ENCODE measurements at places on chromosomes 3 and 15.

DNA sequence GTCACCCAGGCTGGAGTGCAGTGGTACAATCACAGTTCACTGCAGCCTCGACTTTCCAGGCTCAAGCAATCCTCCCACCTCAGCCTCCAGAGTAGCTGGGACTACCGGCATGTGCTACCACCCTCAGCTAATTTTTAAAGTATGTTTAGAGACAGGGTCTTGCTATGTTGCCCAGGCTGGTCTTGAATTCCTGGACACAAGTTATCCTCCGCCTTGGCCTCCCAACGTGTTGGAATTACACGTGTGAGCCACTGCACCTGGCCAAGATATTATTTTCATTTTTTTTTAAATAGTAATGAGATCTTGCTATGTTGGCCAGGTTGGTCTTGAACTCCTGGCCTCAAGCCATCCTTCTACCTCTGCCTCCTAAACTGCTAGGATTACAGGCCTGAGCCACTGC lies 4.4 kb upstream of the MPI start:
- DNase-seq: no peak

GRCh38 chr3:139222100-139222657 lies 121.6 kb upstream of the MRPS22 start:
- no peak for DNase-seq

DNA sequence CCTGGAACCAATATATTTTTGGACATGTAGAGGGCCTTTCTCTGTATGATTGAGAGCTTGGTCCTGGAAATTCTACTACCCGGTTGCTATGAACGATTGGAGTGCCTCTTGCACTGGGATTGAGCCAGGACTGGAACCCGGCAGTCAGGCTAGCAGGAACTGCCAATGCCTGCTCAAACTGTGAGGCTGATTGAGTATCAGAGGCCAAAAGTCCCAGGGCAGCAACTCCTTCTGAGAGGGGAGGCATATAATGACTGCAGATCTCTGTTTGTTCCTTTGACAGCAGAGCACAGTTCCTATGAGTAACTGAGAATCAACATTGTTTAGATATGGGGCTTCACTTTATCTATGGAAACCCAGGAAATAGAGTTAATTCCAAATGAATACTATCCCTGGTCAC lies 12.9 kb downstream of the IQCH start:
- no peak for DNase-seq

DNA sequence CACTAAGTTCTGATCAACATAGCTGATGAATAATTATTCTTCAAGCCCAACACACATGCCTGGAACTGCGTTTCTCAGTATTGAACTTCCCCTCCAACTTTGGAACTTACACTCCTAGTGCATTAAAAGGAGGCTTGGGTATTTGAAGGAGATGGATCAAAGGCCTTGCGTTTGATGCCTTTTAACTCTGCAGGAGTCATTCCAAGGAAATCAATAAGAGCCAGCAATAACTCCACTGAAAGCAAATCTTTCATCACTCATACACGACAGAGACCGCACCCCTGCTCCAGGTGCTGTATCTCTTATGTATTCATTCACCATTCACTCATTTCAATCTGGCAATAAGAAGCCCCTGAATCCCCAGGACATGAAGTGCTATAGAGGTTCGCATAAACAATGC lies 14.0 kb upstream of the FSIP1 start:
- no peak for DNase-seq

DNA sequence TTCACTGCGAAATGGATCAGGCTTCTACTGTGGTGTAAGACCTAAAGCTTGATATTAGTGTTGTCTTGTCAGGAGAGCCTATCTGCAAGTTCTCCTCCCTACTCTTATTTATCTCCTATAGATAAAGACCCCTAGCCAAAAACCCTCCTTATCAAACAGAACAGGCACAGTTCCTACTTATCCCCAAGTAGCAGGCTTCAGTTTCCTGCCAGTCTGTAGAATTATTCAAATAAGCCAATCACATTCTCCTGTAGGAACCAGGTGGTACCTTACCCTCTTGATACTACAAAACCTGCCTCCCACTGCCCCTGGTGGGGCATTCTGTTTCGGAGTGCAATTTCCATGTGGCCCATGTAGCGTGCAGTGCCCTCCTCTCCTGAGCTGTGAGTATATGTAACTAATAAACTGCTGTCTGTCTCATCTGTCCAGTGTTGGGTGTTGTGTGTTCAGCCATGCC lies 28.7 kb downstream of the HDGFL3 start:
- no peak for DNase-seq

- no peak for DNase-seq
Measured at GRCh38 chr3:70272798-70273197, 39.6 kb downstream of the MDFIC2 start.

GRCh38 chr3:99765042-99765942 lies 52.4 kb upstream of the CMSS1 start:
- DNase-seq: no peak

Data from urothelium cell line (cell line).